ENCODE measurements at places on chromosomes 11 and 22.

- DNase-seq, result no peak
These were observed 67.9 kb downstream of the ENTHD1 start for GRCh38 chr22:39825661-39826102.

DNA sequence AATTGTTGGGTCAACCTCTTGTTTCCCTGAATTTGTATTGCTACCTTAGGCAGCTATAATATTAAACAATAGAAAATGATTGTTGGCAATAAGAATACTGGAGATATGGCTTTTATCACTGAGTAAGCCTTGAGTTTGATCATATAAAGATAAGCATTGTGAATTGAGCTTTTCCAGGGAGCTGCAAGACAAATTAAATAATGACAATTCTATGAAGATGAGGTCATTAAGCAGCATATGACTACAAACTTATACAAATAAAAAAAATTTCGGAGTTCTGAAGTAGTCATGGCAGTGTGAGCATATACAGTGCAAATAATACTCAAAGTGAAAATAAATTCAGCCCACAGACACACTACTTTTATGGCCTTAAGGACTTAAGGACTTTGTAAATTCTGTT, 161.1 kb upstream of the ANO5 start:
- DNase-seq, result no peak

- peak; percentile 77 for DNase-seq
These were observed 7.5 kb downstream of the P2RX3 start for GRCh38 chr11:57345555-57346211.

DNA sequence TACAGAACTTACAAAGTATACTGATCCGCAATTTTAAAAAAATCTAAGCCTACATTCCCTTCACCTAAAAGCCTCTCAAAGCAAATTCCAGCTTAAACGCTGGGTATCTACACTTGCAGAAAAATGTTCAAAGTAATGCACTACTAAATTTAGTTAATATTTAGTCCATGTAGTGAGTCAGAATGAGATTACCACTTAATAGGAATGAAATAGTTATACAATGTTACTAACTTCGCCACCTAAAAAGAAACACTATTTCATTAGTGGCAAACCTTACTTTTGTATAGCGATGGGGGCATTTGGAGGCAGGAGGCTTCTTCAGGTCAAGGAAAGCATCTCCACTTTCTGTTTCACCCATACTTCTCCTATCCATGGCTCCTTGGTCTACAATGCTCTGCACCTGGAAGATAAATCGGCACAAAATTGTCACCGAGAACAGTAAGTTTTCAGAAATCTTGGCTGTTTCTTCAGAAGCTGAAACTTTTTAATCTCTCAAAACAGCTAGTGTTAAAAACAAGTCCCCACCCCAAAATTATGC, 1.2 kb downstream of the EIF4ENIF1 start:
- no peak for DNase-seq

- no peak for DNase-seq
These were observed 33.9 kb upstream of the PANX2 start for GRCh38 chr22:50136581-50137015.

GRCh38 chr11:63142459-63142858, 1.6 kb downstream of the SLC22A24 start:
- DNase-seq, result no peak

GRCh38 chr11:2099516-2100349, 39.5 kb downstream of the IGF2 start:
- DNase-seq, result peak; percentile 60

DNA sequence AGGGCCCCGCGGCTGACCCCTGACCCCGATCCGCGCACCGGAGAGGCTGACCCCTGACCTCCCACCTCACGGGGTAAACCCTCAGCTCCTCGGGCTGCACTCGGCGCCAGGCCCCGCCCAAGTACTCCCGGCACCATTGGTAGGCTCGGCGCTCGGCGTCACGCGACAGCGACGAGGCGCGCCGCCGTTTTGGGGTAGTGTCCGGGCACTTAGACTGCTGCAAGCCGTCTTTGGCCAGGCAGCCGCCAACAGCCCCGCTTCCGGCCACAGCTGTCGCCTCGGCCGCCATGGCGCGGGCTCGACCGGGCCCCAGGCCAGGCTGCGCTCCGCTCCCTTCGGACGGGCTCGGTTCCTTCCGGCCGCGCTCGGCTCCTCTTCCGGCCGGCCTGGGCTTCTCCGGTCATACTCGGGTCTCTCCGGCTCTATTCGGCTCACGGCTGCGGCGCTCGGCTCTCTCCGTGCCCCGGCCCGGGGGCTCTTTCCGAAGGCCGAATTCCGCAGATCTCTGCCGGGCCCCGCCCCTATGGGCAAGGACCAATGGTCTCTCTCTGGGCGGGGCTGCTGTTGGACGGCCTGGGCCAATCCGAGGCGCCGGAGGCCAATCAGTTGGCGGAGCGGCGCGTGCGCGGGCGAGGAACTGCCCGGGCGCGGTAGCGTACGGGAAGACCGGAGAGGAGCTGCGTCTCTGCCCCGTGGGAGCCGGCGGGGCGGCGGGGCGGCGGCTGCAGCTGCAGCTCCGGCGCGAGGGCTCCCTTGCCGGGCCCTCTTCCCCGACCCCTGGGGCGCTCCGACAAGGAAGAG, at the start of gene CHKB:
CHKB (minus strand) TSS at position 357 of the 801 bp plus-strand sequence; CDS start at position 289, 68 bp downstream.
- DNase-seq, result peak; percentile 95

- no peak for DNase-seq
These were observed 39.3 kb downstream of the LARGE1 start for GRCh38 chr22:33880986-33881385.

DNA sequence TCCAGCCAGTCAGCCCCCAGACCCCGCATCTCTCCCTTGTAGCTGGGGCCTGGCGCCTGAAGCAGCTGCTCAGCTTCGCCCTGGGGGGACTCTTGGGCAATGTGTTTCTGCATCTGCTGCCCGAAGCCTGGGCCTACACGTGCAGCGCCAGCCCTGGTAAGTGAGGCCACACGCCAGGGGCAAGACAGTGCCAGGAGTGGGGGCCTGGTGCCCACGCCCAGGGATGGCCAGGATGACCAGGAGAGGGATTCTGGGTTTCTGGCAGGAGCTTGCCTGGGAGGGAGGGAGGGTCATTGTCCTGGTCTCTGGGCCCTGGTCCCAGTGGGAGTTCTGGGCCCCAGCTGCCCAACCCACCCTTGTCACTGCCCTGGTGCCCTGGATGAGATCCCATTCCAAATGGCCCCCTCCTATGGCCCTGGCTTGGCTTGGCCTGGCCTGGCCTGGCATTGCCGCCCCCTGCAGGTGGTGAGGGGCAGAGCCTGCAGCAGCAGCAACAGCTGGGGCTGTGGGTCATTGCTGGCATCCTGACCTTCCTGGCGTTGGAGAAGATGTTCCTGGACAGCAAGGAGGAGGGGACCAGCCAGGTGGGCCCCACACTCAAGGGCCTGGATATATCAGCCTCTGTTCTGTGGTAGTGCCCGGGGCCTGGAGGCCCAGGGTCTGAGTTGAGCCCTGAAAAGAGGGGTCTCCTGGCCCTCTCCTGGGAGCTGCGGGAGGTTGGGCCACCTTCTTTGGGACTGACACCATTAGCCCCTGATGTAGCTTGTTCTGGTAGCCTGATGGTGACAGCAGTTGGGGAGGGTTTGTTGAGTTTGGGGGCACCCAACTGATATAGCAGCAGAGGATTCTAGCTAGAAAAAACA, 3.7 kb downstream of the SLC39A13 start:
- DNase-seq, result peak; percentile 63

- DNase-seq, result no peak
These were observed 1.4 kb downstream of the SLC25A22 start for GRCh38 chr11:796565-797295.

GRCh38 chr22:46525389-46526243, 11.8 kb downstream of the CELSR1 start:
- no peak for DNase-seq

GRCh38 chr22:42623756-42624441, 9.2 kb upstream of the POLDIP3 start:
- no peak for DNase-seq

GRCh38 chr11:115215694-115216617, 288.3 kb downstream of the CADM1 start:
- no peak for DNase-seq

DNA sequence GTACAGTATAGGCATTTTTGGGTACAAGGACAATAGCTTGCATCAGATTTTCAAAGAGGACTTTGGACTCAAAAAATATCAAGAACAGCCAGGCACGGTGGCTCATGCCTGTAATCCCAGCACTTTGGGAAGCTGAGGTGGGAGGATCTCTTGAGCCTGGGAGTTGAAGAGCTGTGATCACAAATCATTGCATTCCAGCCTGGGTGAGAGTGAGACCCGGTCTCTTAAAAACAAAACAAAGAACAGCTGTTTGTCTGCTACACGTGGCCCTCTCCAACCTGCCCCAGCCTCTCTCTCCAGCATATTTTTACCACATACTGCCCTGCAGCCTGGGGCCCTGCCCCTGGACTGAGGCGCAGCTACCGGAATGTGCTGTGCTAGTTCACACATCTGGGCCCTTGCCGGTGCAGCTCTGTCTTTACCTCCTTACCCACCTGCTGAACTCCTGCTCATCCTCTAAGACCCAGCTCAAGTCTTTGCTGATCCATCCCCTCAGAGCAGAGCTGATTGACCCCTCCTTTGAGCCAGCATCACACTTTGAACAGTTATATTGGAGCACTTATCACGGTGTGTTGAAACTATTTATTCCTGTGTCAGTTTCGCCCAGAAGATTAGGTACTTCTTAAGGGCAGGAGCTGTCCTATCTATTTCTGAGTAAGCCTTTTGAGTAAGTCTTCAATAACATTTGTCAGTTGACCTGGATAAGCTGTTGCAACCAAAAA, 29.4 kb downstream of the GRIK4 start:
- no peak for DNase-seq

- no peak for DNase-seq
These were observed 25.3 kb downstream of the MB start for GRCh38 chr22:35591714-35592417.

GRCh38 chr22:31233001-31233400, 20.9 kb downstream of the LIMK2 start:
- DNase-seq, result no peak

- DNase-seq, result no peak
These were observed 16.1 kb downstream of the MICAL2 start for GRCh38 chr11:12126344-12127019.

DNA sequence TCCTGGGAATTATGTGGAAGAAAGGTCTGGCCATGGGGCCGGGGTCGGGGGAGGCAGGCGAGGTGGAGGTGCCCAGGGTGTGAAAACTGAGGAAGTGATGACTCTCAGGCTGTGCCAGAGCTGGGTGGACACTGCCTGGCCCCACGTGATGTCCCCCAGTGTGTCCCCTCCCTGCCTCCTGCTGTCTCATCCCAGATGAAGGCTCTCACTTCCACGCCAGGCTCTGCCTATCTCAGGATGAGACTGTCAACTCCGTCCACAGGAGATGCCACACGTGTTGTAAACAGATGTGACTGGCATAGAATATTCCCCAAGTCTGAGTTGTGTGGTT, 51.4 kb downstream of the RPS6KA4 start:
- no peak for DNase-seq

DNA sequence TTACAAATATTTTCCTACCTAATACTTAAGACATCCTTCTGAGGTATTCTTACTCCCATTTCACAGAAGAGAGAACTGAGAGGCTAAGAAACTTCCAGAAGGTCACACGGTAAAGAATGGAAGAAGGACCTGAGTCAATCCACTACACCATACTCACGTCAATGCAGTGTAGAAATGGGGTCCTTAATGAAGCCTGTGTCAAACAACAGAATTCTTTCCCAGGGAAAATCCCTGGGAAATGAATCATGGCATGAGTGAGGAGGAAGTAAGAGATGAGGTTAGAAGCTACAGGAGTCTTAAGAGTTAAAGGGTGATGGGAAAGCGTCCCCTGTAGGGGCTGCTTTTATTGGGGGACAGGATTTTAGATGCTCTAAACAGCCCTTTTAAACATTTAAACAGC, 147.9 kb downstream of the C11orf91 start:
- DNase-seq, result no peak

DNA sequence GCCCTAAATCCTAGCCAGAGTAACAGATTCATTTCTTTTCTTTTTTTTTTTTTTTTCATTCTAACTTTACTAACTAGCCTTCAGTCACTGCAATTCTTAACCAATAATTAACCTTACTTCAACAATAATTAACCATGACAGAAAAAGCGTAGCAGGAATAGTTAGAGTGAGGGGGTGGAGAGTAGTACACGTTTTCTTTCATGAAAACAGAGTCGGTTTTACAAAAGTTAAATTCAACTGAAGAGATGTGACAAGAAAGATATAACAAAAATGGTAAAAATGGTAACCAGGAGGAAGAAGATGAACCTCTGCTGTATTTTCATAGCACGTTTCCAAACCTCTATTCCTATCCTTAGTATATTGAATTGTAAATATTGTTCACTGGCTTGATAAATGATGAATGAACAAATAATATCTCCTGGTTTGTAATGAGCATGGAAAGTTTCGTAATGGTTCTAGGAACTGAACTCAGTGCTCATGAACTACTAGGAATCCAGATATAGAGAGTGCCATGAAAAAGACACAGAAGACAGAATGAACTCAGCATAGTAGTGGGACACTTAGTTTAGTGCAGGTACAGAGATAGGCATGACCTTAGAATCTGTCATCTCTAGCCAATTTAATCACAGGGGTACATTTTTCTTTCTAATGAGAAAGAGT, 116.5 kb upstream of the ANO5 start:
- no peak for DNase-seq

- peak; percentile 9 for DNase-seq
These were observed 28.7 kb downstream of the EIF3F start for GRCh38 chr11:8015753-8016239.

DNA sequence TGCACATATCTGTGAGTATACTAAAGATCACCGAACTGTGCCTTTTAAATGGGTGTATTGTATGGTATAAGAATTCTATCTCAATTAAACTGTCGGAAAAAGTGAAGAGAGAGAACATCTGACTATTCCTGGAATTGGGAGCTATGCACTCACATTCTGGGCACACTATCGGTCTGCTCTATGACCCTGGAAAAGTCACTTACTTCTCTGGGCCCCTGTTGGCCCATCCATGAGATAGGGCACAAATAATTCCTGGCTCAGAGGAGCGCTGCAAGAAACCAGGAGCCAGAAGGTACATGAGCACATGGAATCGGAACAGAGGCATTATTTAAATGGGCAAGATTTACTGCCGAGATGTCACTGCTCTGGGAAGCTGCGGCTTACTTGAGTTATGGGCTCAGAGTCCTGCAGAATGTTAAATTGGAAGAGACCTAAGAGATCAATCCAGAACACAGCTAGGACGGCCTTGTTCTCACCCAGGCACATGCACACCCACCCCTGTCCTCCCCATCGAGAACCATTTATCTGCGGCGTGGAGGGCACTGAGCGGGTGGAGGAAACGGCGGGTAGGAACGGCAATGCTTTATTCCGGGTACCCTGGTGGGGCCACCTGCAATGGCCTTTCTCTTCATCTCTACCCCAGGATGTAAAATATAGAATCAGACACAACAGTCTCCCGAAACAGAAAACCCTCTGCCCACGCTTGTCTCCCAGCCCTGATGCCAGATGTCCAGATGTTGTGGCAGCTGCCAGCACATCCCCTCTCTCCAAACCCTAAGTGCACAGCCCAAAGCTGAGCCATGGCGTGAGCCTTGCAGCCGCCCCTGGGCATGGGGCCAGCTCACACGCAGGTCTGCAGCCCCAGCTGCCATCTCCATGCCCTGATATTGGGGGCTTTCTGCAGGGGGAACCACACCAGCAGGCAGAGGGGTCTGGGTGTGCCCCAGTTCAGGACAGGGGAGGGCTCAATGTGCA, 142.4 kb downstream of the DSCAML1 start:
- no peak for DNase-seq
